Thyroid gland (tissue), 4 donors: ENCODE measurements at places on chromosomes 3 and 15.

DNA sequence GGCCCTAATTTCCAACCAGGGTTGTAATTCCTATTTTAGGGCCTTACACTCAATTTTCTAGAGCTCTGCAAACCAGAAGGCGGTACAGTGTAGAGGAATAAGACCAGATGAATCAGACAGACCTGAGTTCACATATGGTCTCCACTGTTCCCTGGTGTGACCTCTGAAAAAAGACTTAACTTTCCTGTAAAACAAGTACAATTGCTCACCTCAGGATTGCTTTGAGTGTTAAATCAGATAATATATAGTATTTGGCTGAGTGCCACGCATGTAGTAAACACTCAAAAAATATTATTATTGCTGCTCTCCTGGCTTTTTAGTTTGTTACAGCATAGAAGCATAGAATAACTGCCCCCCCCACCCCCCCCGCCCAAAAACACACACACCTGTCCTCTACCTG lies 51.0 kb upstream of the STT3B start:
- no peaks in the 10 kb centered on the region for H3K36me3 ChIP-seq
- no peak overlapping the region for H3K27ac ChIP-seq
- no peak overlapping the region for H3K4me3 ChIP-seq

- H3K36me3 ChIP-seq, result no peaks in the 10 kb centered on the region
- no peaks in the 10 kb centered on the region for H3K4me1 ChIP-seq
- H3K27ac ChIP-seq, result no peak overlapping the region
- H3K4me3 ChIP-seq, result no peak overlapping the region
- H3K27me3 ChIP-seq, result no peaks in the 10 kb centered on the region
- no peak for DNase-seq
These were observed 89.2 kb upstream of the MITF start for GRCh38 chr3:69650066-69650419.

- H3K4me3 ChIP-seq, result no peak overlapping the region
- peak overlapping the region; percentile 56 for H3K27ac ChIP-seq
- DNase-seq, result no peak
- H3K27me3 ChIP-seq, result no peaks in the 10 kb centered on the region
These were observed 3.6 kb upstream of the CHD2 start for GRCh38 chr15:92896561-92896960.

GRCh38 chr3:97692831-97693230 lies 71.7 kb upstream of the ARL6 start:
- H3K4me3 ChIP-seq, result no peak overlapping the region
- no peaks in the 10 kb centered on the region for H3K36me3 ChIP-seq
- no peak overlapping the region for H3K27ac ChIP-seq
- no peaks in the 10 kb centered on the region for H3K4me1 ChIP-seq
- DNase-seq, result no peak

GRCh38 chr3:143321058-143321769 lies 201.6 kb downstream of the CHST2 start:
- no peaks in the 10 kb centered on the region for H3K27me3 ChIP-seq
- H3K4me1 ChIP-seq, result no peaks in the 10 kb centered on the region
- no peak overlapping the region for H3K27ac ChIP-seq
- no peak overlapping the region for H3K4me3 ChIP-seq

GRCh38 chr3:38129058-38129457 lies 7.9 kb downstream of the ACAA1 start:
- no peak for DNase-seq
- no peak overlapping the region for H3K27ac ChIP-seq
- peaks cover 52% of the 10 kb centered on the region for H3K36me3 ChIP-seq
- H3K27me3 ChIP-seq, result no peaks in the 10 kb centered on the region
- H3K4me3 ChIP-seq, result no peak overlapping the region

GRCh38 chr3:127410678-127411077 lies 122.8 kb upstream of the PRR20G start:
- no peaks in the 10 kb centered on the region for H3K36me3 ChIP-seq
- H3K4me1 ChIP-seq, result no peaks in the 10 kb centered on the region
- H3K27ac ChIP-seq, result no peak overlapping the region

DNA sequence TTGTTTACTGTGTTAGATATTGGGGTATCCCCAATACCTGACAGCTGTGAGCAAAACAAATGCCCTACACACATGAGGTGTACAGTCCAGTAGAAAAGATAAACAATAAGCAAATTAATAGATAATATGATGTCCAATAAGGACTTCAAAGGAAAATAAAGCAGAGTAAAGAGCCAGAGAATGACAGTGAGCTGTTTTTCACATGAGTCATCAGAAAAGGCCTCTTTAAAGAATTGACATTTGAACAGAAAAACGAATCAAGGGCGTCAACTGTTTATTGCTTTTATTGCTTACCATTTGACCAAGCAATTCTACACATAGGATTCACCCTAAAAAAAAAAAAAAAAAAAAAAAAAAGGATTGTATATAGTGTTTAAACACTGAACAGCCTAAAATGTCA lies 96.6 kb upstream of the FLNB start:
- no peaks in the 10 kb centered on the region for H3K27me3 ChIP-seq
- no peaks in the 10 kb centered on the region for H3K4me1 ChIP-seq
- H3K36me3 ChIP-seq, result peaks cover 6% of the 10 kb centered on the region
- no peak overlapping the region for H3K27ac ChIP-seq
- DNase-seq, result no peak

DNA sequence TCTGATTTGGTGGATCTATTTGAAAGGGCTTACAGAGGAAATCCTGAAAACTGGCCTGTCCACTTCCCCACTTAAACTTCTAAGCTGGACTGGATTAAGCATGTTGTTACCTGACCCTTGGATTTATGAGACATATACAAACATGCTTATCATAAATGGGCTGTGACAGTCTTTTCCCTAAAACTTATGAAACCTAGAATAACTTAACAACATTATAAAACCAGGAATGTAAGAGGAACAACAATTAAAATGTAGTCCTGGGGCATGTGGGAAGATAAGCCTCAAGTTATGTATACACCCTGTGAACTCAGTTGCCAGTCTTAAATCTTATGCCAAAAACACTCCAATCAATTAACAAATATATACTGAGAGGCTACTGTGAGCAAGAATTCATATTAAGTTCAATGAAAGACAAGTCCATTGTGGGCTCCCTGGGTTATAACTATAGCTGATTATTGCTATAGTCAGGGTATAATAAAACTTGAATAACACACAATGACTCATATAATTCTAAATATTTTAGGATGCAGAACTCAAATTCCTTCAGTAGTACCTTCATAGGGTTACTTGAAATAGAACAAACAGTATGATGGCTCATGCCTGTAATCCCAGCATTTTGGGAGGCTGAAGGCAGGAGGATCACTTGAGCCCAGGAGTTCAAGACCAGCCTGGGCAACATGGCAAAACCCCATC lies 87.2 kb upstream of the PPIB start:
- no peak overlapping the region for H3K4me3 ChIP-seq
- no peak for DNase-seq
- H3K4me1 ChIP-seq, result no peaks in the 10 kb centered on the region
- H3K27me3 ChIP-seq, result no peaks in the 10 kb centered on the region
